Activated T-cell treated with anti-CD3 and anti-CD28 coated beads for 4 hours (primary cell): ENCODE measurements at places on chromosomes 1 and 21.

- no peak for DNase-seq
Observed at GRCh38 chr1:96559181-96559580, 162.4 kb upstream of the PTBP2 start.

DNA sequence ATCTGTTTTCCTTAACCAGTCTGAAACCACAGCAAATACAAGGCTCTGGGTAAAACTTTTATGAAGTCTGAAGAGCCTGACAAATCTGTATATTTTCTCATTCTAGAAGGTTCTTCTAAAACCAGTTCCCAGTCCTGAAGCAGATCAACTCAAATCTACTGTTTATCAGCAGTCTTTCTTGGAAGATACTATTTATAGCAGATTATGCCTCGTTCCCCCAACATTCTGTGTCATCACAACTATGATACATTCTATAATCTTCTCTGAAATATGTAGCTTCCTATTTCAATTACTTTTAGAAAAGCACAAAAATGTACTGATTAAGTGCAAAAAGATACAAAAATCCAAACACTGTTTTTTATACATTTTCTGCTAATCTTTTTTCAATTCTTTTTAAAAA is 67.5 kb downstream of the NIBAN1 start:
- no peak for DNase-seq

DNA sequence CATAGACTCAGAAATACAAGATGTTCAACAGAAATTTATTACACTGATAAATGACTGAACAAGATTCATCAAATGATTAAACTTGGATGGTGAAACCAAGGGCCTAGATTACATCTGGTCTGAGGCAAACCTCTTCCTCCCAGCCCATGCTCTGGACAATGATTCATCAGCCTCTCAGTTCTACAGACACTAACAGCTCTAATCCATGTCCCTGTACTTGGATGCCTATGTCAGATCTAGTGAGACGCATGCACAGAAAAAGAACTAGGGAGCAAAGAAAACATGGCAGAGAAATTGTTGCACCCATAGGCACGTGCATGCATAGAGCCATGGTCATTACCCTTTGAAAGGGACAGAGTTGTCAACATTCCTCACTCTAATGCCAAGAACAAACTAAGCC is 250.1 kb downstream of the KCNH1 start:
- DNase-seq: no peak

DNA sequence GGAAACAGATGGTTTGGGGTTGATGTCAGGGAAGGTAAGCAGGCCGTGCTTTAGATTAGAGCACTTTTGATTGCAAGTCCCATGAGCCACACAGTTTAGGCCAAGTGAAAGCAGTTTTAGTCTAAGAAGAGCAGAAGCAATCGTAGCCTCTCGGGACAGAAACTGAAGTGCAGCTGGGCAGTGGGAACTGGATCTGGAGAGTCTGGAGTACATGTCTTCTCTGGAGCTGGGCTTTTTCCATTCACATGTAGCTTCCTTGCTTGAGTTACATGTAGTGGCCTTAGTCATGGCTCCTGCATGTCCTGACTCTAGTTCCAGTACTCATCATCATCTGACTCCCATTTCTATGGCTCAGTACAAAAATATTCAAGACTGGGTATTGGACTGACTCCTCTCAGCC is 16.7 kb downstream of the CAMTA1 start:
- no peak for DNase-seq

GRCh38 chr21:33036430-33037162 is 10.9 kb downstream of the OLIG2 start:
- no peak for DNase-seq

- DNase-seq: no peak
Observed at GRCh38 chr1:96934282-96934681, 212.7 kb downstream of the PTBP2 start.

DNA sequence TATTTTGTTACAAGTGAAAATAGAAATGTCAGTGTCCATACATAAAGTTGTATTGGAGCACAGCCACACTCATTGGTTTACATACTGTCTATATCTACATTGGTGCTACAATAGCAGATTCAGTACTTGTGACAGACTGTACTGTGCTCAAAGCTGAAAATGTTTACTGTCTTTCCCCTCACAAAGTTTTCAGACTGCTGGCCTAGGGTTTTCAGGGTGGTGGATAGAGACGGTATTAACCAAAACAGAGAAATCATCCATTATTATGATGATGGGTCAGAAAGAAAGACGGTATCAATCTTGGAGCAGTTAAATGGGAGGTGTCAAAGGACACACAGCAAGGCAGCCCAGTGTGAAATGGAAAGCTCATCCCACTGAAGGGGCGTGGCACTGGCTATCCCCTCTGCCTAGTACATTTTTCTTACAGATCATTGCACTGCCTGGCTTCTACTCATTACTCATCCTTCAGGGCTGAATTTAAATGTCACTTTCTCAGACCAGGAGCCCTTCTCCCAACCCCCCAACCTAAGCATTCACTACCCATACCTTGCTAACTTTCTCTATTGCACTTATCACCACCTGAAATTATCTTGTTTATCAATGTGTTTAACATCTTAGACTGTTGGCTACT is 10.2 kb downstream of the JAK1 start:
- DNase-seq: no peak

GRCh38 chr1:94094469-94095111 is 26.4 kb downstream of the ABCA4 start:
- no peak for DNase-seq

DNA sequence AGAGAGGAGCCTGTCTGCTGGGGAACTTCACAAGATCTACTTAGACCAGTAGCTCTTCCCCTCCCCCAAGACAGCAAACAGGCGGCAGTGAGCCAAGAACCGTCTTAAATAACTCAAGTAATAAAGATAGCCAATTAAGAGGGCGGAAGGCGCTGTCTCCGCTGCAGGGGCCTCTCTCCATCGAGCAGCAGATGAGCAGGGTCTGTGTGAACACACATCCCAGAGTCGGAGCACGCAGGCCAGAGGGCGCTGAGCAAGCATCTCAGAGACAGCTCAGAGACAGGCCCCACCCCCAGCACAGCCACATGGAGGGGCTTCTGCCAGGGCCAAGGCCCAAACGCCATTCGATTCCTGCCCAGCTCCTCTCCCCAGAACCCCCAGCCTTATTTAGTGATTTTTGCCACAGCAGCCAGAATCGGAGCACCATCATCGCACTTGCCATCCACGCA is 11.1 kb downstream of the IFFO2 start:
- DNase-seq: no peak

GRCh38 chr1:163410073-163410999 is 88.6 kb downstream of the NUF2 start:
- DNase-seq: no peak

GRCh38 chr1:60265560-60266535 is 192.3 kb upstream of the C1orf87 start:
- DNase-seq: no peak

GRCh38 chr21:18252256-18252655 is 7.6 kb downstream of the CHODL start:
- no peak for DNase-seq

DNA sequence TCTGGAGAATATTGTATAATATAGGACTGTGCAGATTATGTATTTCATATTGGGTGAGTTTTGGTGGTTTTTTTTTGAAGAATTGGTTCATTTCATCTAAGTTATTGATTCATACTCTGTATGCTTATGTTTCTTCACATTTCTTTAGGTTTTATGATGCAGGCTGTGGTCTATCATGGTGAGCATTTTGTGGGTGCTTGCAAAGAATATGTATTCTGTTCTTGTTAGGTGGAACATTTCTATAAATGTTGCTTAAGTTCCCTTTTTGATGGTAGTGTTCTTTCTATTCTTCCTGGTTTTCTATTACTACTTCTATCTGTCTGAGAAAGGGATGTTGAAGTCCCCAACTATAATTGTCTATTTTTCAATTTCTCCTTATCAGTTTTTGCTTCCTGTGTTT is 42.6 kb downstream of the PKN2 start:
- no peak for DNase-seq

DNA sequence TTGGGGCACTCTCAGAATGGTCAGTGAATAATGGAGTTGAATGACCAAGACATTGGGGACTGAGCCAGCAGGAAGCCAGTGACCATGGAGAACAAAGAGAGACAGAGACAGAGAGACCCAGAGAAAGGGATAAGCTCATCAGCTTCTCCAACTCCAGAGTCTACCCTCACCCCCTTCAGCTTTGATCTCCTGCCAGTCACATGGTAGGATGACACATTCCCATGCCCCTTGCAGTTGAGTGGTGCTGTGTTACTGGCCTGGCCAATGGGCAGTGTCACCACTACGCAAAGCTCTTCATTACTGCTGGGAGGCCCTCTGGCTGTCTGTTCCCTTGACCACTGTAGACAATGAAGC is 643.5 kb downstream of the AJAP1 start:
- no peak for DNase-seq

- DNase-seq: no peak
Observed at GRCh38 chr1:56639211-56639610, 5.9 kb upstream of the PRKAA2 start.

GRCh38 chr1:57258557-57259325 is 165.1 kb downstream of the DAB1 start:
- no peak for DNase-seq

GRCh38 chr1:179516976-179517705 is 58.6 kb downstream of the NPHS2 start:
- no peak for DNase-seq

- no peak for DNase-seq
Observed at GRCh38 chr1:22673486-22674409, 20.7 kb downstream of the C1QB start.

DNA sequence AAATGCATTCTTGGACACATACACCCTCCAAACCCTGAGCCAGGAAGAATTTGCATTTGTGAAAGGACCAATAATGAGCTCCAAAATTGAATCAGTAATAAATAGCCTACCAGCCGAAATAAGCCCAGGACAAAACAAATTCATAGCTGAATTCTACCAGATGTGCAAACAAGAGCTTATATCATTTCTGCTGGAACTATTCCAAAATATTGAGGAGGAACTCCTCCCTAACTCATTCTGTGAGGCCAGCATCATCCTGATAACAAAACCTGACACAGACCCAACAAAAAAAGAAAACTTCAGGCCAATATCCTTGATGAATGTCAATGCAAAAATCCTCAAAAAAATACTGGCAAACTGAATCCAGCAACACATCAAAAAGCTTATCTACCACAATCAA is 6.7 kb downstream of the SPRR2E start:
- no peak for DNase-seq

GRCh38 chr1:184940694-184941409 is 33.5 kb downstream of the NIBAN1 start:
- DNase-seq: no peak
